PC-9 (cell line): ENCODE measurements at places on chromosomes 7 and 10. TPM values are rescaled to one million over a fixed set of nuclear protein-coding genes. Genes with fewer than 3 reads are reported as not detected.

RBP4 gene
- total RNA-seq = 0.57 TPM in 1 of 2 replicates, not detected in the other

MEOX2 gene
- total RNA-seq = 0.22 TPM in 1 of 2 replicates, not detected in the other

HKDC1 gene
- total RNA-seq = 173 and 178 TPM in 2 replicates

AMPH gene
- not detected in 2 replicates for total RNA-seq

ITPRID1 gene
- not detected in 2 replicates for total RNA-seq

SLC26A5 gene
- not detected in 2 replicates for total RNA-seq

PDGFA gene
- 23.6 and 32.5 TPM in 2 replicates for total RNA-seq

MYOF gene
- 255 and 274 TPM in 2 replicates for total RNA-seq

ZNF467 gene
- 6.6 and 10.3 TPM in 2 replicates for total RNA-seq

CYP2C9 gene
- total RNA-seq = not detected in 2 replicates

CFAP58 gene
- total RNA-seq = 0.15 and 0.31 TPM in 2 replicates

DOCK1 gene
- 21.4 and 24.8 TPM in 2 replicates for total RNA-seq

ITGA8 gene
- not detected in 2 replicates for total RNA-seq

UNCX gene
- total RNA-seq = not detected in 2 replicates

ITIH2 gene
- not detected in 2 replicates for total RNA-seq

RET gene
- not detected in 2 replicates for total RNA-seq

FAM25C gene
- total RNA-seq = not detected in 2 replicates

SEMA3C gene
- total RNA-seq = 19.9 and 20.9 TPM in 2 replicates
